ENCODE measurements at places on chromosomes 7 and 10.

- no peak for DNase-seq
Measured at GRCh38 chr7:153006452-153006851, 246.9 kb downstream of the ACTR3B start.

- no peak for DNase-seq
Measured at GRCh38 chr10:31132681-31133244, 101.1 kb upstream of the ZNF438 start.

GRCh38 chr10:22158426-22158825, 59.4 kb downstream of the EBLN1 start:
- no peak for DNase-seq

DNA sequence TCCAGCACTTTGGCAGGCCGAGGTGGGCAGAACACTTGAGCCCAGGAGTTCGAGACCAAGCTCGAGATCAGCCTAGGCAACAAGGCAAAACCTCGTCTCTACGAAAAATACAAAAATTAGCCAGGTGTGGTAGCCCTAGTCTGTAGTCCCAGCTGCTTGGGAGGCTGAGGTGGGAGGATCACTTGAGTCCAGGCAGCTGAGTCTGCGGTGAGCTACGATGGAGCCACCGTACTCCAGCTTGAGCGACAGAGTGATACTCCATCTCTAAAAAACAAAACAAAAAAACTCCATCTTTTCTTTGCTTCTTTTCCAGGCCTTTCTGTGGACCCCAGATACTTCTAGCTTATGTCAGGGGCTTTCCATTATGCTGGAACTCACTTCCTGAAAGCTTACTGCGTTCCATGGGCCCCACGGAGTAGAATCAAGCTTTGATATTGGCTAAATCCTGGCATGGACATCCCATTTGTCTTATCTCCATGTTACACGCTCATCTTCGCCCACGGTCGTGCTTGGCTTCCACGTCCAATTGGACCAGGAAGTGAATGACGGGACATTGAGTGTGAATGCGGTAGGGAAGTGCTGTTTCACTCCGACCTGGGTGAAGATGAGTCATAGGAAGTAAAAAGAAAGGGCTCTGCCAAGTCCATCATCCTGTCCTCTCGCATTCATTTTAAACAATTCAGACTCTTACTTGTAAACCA, 45.7 kb downstream of the FAM171A1 start:
- DNase-seq: no peak

- DNase-seq: no peak
Measured at GRCh38 chr7:47354831-47355541, 226.9 kb downstream of the TNS3 start.

GRCh38 chr10:67476201-67476600, 219.8 kb downstream of the CTNNA3 start:
- DNase-seq: no peak

DNA sequence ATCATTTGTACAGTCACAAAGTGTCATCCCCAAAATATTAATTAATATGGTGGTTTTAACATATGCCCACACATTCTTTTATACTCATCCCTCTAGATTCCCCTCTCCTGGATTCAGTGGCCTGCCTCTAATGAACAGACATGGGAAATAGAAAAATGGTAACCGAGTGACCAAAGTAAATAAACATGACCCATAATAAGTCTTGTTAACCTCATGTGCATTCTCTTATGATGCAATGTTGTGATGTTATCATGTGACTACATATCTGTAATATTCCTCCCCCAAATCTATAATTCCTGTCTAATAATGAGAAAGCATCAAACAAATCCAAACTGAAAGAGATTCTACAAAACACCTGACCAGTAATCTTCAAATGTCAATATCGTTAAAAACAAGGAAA, 164.5 kb upstream of the PRSS1 start:
- DNase-seq: no peak

DNA sequence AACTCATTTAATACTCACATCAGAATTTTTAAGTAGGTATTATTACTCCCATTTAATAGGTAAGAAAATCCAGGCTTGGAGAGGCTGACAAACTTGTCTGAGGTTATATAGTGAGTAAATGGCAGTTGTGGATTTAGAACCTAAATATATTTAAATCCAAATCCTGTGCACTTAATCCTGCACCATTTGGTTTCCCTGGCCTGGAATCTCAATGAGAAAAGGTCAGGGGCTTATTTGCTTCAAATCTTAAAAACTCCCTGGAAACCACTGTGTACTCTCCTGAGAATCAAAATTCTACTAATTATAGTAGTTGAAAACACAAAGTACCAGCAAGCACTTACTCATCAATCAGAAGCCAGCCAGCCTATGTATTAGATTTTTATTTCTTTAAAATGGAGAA, 97.7 kb downstream of the DNMBP start:
- DNase-seq: no peak

- no peak for DNase-seq
Measured at GRCh38 chr10:46294641-46295220, 7.9 kb downstream of the ANTXRL start.

DNA sequence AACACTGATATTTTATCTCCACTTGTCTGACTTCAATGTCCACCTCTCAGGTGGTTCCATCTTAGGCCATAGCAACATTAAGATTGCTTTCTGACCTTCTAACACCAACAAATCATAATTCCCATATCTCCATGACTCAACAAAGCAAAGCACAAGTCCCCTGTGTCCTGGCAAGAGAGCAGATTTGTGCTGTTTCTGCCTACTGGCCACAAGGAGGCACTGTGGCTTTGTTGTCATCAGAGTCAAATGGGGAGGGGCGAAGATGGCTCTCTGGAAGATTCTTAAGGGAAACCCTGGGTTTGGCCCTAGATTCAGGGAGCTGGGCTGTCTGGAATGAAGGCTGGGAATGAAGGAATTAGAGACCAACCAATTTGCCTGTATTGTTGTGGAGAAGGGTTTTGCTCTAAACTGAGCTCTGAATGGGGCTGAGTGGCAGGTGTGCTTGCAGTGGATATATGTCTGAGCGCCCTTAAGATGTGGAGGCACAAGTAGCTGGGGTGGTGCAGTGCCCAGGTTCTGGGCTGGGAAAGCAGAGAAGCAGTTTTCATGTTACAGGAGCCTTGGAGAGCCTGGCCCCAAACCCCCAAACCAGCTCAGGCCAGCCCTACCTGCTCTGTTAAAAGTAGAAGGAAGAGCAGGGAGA, 154.8 kb upstream of the PRSS58 start:
- DNase-seq: no peak

DNA sequence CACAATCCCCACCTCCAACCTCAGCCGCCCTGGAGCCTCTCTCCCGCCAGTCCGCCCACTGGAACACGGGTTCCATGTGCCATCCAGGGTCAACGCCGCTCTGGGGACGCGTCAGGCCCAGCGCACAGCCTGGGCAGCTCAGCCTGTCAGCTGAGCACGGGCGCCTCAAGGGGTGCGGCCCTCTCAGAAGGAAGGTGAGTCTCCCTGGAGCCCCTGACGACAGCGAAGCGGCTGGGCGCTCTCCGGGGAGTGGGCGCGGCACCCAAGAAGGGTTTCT, 1.2 kb upstream of the SLC18A3 start:
- no peak for DNase-seq

DNA sequence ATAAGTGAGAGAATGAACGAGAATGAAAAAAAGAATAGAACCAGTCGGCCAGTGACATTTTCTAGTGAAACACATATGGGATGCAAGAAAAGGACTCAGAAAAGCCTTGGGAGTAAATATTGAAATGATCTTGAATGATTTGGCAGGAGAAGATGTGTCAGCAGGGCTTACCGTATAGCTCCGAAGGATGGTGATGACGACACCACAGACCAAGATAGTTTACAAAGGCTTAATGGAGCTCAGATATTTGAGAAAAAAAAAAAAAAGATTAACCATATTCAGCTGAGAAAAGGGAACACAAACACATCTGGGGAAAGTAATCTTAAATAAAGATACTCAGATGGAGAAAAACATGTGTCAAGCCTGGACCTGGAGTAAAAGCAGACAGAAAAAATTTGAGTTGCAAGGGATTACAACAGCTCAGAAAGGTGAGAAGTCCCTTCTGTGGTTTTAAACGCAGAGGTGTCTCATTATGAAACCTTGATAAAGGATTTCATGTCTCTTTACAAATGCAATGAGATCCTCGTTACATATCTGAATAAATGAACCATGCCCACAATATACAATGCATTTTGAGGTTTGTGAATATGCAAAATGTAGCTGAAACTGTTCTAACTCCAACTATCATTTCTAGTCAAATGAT, 36.0 kb downstream of the DNAJB9 start:
- no peak for DNase-seq

DNA sequence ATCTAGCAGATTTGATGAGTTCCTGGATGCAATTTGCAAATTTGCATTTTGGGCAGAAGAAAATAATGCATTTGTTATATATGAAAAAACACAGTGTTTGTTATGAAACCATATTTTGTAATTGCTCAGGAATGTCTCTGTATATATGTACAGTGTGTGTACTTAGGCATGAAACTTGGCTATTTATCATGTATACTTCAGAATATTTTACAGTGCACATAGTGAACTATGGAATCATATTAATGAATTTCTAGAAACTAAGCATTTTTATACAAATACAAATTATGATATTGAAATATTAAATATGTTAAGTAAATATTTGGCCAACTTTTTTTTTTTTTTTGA, 107.5 kb downstream of the TWIST1 start:
- DNase-seq: no peak

DNA sequence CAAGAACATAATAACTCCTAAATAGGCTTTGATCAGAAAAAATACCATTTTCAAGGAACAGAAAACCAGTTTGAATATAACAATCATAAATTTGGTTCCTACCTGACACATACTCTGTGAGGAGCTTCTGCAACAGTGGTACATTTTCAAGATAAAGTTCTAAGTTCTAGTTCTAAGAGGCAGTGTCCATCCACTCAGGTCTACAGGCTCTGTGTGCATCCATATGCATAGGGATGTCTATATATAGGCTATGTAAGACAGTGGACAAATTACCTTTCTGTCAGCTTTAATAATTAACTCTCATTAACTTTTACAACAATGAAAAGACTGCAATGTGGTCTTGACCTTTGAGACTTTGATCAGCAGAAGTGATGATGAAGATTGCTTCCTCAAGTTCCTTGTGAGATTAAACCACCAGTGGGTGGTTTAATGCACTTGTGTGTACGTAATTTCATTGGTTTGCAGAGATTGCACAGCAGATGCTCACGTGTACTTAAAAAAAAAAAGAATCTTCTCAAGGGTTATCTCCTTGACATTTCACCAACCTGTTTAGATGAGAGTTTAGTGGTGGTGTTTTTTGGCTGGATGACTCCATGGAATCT, at the start of gene SLC26A3:
TSS of gene SLC26A3 (minus strand) at position 215 of the 602 bp plus-strand sequence. CDS start 8,714 bp downstream, outside the sequence.
- DNase-seq: no peak

DNA sequence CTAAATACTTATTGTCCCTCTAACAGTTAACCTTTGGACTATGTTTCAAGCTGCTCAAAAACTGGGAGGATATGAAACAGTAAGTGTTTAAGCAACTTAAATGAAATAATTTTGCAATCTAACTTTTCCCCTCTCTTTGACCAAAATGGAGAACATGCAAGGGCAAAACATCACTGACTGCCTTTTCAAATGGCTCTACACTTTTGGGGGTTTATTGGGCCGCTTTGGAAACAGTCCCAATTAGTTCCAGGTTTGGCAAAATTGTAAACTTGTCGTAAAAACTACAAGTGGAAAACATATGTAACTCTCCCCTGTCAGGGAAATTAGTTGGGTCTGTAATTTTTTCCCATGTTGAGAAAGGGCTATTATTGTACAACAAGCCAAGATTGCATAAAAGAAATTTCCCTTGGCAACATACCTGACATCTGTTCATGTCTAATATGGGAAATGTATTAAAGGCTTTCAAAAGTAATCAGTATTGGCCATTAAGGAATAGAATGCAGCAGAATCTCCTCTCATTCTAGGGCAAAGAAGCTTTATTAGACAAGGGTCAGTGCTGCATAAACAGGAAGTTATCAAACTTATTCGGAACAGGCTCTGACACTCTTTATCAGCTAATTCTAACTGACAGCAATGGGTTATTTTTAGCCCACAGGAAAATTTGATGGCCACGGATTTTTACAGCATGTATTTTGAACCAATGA, 157.9 kb downstream of the ARID5B start:
- DNase-seq: no peak

All from putamen (tissue), 1 donor.